Brain (organoid and tissue), 16 donors: ENCODE measurements at places on chromosomes 13 and 19.

GRCh38 chr19:4609878-4610511 is 29.3 kb upstream of the TNFAIP8L1 start:
- no peak for DNase-seq

- DNase-seq, result no peak
Measured at GRCh38 chr13:98676239-98676638, 76.2 kb downstream of the SLC15A1 start.

DNA sequence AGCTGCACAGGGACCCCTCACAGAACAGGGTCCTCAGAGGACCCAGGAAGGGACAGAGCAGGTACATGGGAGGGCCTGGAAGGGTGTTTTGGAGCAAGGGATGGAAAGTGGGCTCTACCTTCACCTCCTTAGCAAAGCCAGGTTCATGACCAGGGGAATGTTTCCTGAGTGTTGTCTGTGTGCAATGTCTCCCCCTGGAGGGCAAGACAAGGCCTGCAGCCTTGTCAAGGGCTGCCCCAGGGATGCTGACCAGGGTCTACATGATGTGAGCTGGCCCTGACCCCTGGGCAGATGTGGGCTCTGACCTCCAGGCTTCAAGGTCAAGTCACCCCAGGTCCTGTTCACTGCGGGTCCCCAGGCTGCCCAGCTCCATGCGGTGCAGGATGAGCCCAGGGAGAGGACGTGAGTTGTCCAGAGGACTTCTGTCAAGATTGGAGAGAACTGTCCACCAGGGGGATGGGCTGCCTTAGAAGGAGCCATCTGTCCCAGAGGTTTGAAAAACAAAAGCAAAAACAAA is 1.0 kb upstream of the CEACAM1 start:
- DNase-seq, result no peak

DNA sequence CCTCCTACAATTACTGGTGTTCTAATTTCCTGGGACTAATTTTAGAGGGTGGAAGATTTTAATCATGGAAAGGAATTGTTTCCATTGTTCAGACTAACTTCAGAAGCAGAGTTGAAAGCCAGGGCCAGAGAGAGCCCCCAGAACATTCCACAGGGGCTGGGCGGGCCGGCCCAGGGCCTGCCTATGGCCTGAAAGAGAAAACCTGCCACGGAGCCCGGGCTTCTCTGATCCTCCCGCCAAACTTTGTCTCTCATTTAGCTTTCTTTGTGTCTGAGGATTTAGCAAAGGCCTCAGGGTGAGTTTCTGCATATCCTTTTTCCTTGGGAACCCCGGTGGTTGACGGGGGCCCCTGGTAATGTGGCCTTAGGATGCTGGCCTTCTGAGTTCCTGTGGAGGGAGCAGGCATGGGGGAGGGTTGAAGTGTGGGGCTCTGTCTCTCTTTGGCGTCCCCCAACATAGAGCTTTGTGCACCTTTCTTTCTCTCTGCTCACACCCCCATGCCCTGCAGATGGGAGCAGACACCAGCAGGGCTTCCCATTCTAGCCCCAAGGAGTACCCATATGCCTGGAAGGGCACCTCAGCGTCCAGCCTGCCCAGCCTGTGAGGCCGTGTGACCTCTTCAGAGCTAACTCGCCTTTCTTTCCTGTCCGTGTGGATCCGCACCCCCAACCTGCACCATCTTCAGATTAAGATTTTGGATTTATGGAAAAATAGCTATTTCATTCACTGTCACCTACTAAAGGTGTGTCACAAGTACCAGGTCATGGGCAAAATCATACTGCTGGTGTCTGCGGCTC is 539.5 kb downstream of the FGF9 start:
- no peak for DNase-seq
